ENCODE measurements at places on chromosomes 3 and 15. TPM values are rescaled to one million over a fixed set of nuclear protein-coding genes. Genes with fewer than 3 reads are reported as not detected.

DNA sequence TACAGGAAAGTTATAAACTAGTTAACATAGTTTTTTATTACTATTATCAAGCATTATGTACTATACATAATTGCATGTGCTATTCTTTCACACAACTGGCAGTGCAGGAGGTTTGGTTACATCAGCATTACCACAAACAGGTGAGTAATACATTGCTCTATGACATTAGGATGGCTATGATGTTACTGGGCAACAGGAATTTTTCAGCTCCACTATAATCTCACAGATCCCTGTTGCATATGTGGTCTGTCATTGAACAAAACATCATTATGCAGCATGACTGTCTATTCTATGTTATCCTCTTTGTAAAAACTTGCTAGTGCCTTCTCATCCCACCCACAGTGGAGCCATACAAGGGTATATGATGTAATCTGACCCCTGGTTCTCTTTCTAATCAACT is 36.5 kb upstream of the PDZRN3 start:
- no peak for DNase-seq
- H3K27me3 ChIP-seq, result no peaks in the 10 kb centered on the region
- no peak overlapping the region for H3K4me3 ChIP-seq
- no peak overlapping the region for H3K27ac ChIP-seq

The ECE2 gene
- total RNA-seq, result not detected

DNA sequence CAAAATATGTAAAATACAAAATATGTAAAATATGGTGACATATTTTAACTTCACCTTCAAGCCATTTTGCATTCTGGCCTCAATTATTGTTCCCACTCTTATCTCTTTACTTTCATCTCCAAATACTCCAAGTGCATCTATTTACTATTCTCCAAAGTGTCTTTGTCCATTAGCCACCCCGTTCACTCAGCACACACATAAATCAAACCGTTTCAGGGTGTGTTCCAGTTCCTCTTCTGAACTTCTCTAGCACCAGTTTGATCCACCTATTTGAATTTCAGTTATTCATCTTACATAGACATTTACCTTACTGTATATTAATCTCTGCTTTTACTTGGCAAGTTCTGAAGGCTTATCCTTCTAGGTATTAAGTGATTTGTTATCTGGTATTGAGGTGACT is 45.1 kb downstream of the SGO1 start:
- H3K4me3 ChIP-seq, result no peak overlapping the region
- H3K4me1 ChIP-seq, result no peaks in the 10 kb centered on the region
- no peak for DNase-seq
- H3K27me3 ChIP-seq, result no peaks in the 10 kb centered on the region

DNA sequence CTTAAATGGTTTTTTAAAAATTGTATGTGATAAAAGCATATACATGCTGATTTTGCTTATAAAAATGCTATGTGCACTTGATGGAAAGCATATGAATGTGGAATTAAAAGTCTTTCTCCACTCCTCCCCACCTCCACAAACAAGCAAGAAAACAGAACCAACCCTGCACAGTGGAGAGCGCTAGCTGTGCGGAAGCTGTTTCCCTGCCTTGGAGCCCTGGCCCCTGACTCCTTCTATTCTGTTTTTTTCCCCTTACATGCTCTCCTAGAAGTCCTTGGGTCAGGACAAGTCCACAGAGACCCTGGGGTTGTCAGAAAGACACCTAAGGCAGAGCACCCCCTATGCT is 64.2 kb downstream of the BOC start:
- peak overlapping the region; percentile 67 for H3K4me3 ChIP-seq
- no peaks in the 10 kb centered on the region for H3K27me3 ChIP-seq
- H3K4me1 ChIP-seq, result peaks cover 24% of the 10 kb centered on the region
- H3K36me3 ChIP-seq, result no peaks in the 10 kb centered on the region
- H3K27ac ChIP-seq, result peak overlapping the region; percentile 80

- no peak overlapping the region for H3K27ac ChIP-seq
- no peaks in the 10 kb centered on the region for H3K36me3 ChIP-seq
- DNase-seq, result no peak
- H3K27me3 ChIP-seq, result no peaks in the 10 kb centered on the region
- H3K4me1 ChIP-seq, result no peaks in the 10 kb centered on the region
Measured at GRCh38 chr3:19937459-19938294, 3.7 kb upstream of the EFHB start.

The EFCC1 gene
- not detected for total RNA-seq

GRCh38 chr15:77821188-77821958 is 188.7 kb upstream of the LINGO1 start:
- peaks cover 22% of the 10 kb centered on the region for H3K4me1 ChIP-seq
- H3K4me3 ChIP-seq, result no peak overlapping the region
- no peak overlapping the region for H3K27ac ChIP-seq
- peaks cover 3% of the 10 kb centered on the region for H3K27me3 ChIP-seq

DNA sequence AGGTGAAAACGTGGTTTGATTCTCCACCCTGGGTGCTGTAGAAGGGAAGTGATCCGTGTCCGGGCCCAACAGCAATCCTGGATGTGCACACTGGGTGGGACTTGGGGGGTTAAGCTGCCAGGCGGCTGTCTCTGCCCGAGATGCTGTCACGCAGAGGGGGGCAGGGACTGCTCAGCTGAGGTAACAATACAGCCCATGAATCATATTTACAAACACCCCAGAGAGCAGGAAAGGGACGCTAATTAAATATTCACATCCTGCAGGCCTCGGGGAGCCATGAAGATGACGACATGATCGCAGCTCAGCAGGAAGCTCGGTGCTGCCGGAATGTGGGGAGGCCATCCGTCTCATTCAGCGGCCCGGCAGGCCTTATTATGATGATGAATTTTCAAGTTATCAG is 17.9 kb upstream of the CRABP1 start:
- H3K4me3 ChIP-seq, result no peak overlapping the region
- H3K4me1 ChIP-seq, result no peaks in the 10 kb centered on the region
- no peak for DNase-seq
- H3K27ac ChIP-seq, result no peak overlapping the region
- H3K36me3 ChIP-seq, result no peaks in the 10 kb centered on the region

GRCh38 chr3:59866076-59866475 is 816.3 kb upstream of the CFAP20DC start:
- no peaks in the 10 kb centered on the region for H3K4me1 ChIP-seq
- DNase-seq, result no peak
- H3K4me3 ChIP-seq, result no peak overlapping the region
- no peaks in the 10 kb centered on the region for H3K27me3 ChIP-seq
- H3K36me3 ChIP-seq, result no peaks in the 10 kb centered on the region

DNA sequence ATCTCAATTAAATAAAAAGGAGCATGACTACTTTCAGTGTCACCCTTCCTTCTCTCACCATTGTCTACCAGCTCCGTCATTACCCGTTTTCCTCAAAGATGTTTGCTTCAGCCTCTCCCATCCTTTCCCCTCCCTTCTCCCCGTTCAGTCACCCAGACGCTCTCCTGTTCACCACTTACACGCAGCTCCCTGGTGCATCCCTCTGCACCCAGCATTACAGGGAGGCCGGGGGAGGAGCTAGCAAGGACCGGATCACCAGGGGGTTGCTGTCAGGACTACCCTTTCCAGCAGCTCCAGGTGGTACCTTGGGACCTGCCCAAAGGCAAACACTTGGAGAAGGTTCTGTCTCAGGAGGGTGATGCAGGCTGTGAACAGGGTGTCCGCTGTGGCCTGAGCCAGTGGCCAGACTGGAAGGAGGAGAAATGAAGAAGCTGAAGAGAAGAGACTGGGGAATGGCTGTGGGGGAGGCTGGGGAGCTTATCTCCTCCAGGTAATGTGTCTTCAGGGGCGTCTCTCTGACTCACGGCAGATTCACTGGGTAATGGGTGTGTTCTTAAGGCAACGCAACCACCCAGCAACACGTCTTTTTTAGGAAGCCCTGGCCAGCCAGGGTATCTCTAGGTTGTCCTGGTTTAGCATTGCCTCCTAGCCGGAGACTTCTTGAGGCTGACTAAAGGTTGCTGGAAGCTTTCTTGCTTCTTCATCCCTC is 21.8 kb upstream of the BDH1 start:
- no peak overlapping the region for H3K27ac ChIP-seq
- H3K4me3 ChIP-seq, result no peak overlapping the region
- H3K4me1 ChIP-seq, result no peaks in the 10 kb centered on the region
- H3K27me3 ChIP-seq, result no peaks in the 10 kb centered on the region
- no peak for DNase-seq
- no peaks in the 10 kb centered on the region for H3K36me3 ChIP-seq

GRCh38 chr3:11910971-11911531 is 64.4 kb upstream of the TAMM41 start:
- H3K4me1 ChIP-seq, result no peaks in the 10 kb centered on the region
- no peak overlapping the region for H3K27ac ChIP-seq
- H3K27me3 ChIP-seq, result no peaks in the 10 kb centered on the region
- H3K36me3 ChIP-seq, result no peaks in the 10 kb centered on the region

- no peaks in the 10 kb centered on the region for H3K36me3 ChIP-seq
- H3K27ac ChIP-seq, result peak overlapping the region; percentile 88
- no peaks in the 10 kb centered on the region for H3K27me3 ChIP-seq
- peaks cover 62% of the 10 kb centered on the region for H3K4me1 ChIP-seq
Measured at GRCh38 chr3:16468336-16469098, 45.0 kb downstream of the RFTN1 start.

DNA sequence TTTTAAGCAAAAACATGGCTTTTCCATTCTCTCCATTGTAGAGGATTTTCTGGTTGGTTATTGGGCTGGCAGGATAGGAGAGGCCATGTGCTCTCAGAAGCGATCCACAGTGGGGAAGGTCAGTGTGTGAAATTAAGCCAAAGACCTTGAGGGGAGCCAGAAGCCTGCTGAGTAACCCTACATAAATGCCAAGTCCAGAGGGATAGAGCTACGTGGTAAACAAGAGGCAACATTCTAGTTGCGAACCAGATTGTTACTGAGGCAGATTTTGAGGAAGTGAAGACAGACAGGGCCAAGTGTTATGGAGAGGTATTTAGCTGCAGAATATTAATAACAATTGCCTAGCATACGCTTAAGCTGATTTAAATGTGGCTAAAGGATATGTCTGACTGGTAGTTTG is 592.8 kb upstream of the GBE1 start:
- H3K36me3 ChIP-seq, result no peaks in the 10 kb centered on the region
- no peak overlapping the region for H3K27ac ChIP-seq
- H3K4me1 ChIP-seq, result no peaks in the 10 kb centered on the region
- DNase-seq, result no peak
- no peak overlapping the region for H3K4me3 ChIP-seq
- H3K27me3 ChIP-seq, result no peaks in the 10 kb centered on the region

The ATP2B2 gene
- not detected for total RNA-seq

The PLCD1 gene
- total RNA-seq, result 93.3 TPM

DNA sequence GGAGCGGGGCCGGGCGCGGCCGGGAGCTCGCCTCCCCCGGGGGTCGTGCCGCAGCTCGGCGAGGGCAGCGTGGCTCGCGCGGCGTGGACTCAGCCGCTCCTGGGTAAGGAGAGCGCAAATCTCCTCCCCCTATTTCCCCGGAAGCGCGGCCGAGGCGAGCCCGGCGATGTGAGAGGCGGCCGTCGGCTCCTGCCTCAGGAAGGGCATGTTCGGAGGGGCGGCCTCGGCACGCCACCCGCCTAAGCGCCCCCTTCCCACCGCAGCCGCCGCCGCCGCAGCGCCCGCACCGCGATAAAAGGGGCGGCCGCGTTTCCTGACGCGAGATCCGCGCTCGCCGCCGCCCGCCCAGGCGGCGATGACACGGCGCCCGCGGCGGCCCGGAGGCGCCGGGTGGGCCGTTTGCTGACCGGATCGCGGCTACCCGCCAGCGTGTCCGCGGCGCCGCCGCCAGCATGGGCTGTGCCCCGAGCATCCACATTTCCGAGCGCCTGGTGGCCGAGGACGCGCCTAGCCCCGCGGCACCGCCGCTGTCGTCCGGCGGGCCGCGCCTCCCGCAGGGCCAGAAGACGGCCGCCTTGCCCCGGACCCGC is at the start of gene PDE8A:
Gene PDE8A (plus strand): TSS at position 146 of the 590 bp plus-strand sequence. CDS start 307 bp downstream, at position 453.
- H3K36me3 ChIP-seq, result no peaks in the 10 kb centered on the region
- no peak for DNase-seq
- H3K4me1 ChIP-seq, result peaks cover 11% of the 10 kb centered on the region
- H3K27ac ChIP-seq, result peak within 1 kb of the TSS; percentile 81
- no peaks in the 10 kb centered on the region for H3K27me3 ChIP-seq
- H3K4me3 ChIP-seq, result peak within 1 kb of the TSS; percentile 91

Measured in thoracic aorta (tissue), 2 donors.